Cardiac muscle cell (in vitro differentiated cells and primary cell): ENCODE measurements at places on chromosomes 13 and 19.

DNA sequence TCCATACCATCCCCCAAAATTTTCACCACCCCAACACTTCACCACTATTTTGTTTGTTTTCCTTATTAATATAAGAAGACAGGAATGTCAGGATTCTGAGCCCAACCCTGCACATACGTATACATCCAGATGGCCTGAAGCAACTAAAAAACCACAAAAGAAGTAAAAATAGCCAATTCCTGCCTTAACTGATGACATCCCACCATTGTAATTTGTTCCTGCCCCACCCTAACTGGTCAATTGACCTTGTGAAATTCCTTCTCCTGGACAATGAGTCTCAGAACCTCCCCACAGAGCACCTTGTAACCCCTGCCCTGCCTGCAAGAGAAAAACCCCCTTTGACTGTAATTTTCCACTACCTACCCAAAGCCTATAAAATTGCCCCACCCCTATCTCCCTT, 132.5 kb downstream of the ZNF675 start:
- no peak overlapping the region for H3K27ac ChIP-seq
- no peaks in the 10 kb centered on the region for H3K36me3 ChIP-seq
- no peaks in the 10 kb centered on the region for H3K27me3 ChIP-seq

- no peaks in the 10 kb centered on the region for H3K4me1 ChIP-seq
- H3K36me3 ChIP-seq = no peaks in the 10 kb centered on the region
- no peak overlapping the region for H3K27ac ChIP-seq
- H3K27me3 ChIP-seq = no peaks in the 10 kb centered on the region
- H3K4me3 ChIP-seq = no peak overlapping the region
- no peak for DNase-seq
Observed at GRCh38 chr13:101556676-101557123, 104.2 kb downstream of the ITGBL1 start.

DNA sequence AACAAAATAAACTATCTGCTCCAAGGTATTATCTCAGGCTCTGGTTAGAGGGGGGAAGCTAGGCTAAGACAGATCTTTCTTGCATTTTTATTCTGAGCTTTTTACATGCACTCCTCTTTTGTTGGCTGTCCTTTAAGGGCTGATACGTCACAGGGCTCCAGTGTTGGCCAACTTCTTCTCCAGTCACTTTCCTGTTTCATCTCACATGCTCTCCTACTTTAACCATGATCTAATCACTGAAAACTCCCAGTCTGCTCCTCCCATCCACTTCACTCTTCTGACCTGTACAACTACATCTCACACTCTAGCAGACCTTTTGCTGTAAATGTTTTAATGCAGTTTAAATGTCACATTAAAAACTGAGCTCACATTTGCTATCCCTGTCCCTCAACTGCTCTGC, 510.0 kb upstream of the KLF12 start:
- H3K27ac ChIP-seq = no peak overlapping the region
- peak; percentile 52 for DNase-seq
- peaks cover 19% of the 10 kb centered on the region for H3K4me1 ChIP-seq
- H3K36me3 ChIP-seq = no peaks in the 10 kb centered on the region

DNA sequence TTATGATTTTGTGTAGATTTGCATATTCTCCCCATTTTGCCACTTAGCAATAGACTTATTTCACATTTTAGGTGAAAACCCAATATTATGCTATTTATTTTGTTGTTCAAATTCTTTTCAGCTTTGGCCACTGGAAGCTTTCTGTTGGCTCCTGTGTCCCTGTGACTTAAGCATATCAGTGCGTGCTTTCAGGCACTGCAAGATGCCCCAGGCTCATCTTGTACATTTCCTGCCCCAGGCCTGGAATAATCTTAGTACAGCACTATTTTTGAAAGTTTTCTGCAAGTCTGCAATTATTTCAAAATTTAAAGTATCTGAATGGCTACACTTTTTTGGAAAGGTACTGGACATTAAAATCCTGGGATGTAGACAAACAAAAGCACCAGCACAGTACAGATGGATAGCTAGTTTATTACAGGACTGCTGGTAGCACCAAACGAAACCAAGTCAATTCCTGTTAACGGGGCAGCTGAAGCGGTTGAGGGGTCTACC, 3.5 kb upstream of the CCNP start:
- H3K27me3 ChIP-seq = no peaks in the 10 kb centered on the region
- peaks cover 11% of the 10 kb centered on the region for H3K4me1 ChIP-seq
- no peak overlapping the region for H3K4me3 ChIP-seq
- no peak for DNase-seq

DNA sequence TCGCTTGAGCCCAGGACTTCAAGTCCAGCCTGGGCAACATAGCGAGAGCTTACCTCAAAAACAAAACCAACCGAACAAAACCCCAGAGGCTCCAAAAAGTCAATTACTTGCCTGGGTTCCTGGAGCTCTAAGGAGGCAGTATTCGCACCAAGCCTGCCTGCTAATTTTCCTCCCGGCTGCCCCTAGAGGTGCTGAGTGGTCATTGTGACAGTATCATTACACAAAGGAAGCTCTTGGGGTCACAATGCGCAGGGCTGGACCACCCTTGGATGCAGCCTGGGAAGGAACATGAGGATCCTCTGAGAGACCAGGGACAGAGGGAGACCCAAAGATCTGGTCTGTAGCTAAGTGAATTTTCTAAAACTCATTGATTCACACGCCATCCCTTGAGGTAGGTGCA, 8.5 kb upstream of the PEX11G start:
- H3K27ac ChIP-seq = no peak overlapping the region
- no peaks in the 10 kb centered on the region for H3K4me1 ChIP-seq
- H3K36me3 ChIP-seq = no peaks in the 10 kb centered on the region
- DNase-seq = no peak
- peaks cover 41% of the 10 kb centered on the region for H3K27me3 ChIP-seq

DNA sequence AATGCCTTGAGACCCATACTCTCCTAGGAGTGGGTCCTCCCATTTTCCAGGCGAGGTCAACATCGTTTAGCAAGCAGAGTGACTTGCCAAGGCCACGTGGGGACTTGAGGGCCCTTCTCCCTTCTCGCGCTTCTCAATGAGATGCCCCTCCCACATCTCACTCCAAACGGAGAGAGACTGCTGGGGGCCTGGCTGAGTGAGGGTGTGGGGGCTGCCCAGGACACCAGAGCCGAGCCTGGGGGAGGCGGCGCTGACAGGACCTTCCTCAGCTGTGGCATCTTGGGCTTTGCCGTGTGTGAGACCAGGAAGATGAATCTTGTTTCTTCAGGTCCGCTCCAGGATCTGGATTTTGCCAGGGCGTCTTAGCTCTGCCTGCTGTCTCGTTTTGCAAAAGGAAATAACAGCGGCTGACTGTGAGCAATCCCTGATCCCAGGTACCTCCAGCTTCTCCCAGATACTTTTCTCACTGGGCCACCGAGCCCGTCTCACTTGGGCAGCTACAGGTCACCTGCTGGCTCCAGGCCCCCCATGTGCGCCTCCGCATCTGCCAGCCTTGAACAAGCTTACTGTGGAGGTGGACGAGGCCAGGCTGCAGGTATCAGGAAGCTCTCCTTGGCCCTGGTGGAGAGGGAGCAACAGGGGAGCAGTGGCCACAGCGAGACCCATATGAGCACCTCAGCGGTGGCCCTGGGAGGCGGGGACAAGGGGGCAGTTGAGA, 6.0 kb downstream of the COX6B2 start:
- peaks cover 12% of the 10 kb centered on the region for H3K4me1 ChIP-seq
- H3K4me3 ChIP-seq = no peak overlapping the region
- peaks cover 12% of the 10 kb centered on the region for H3K36me3 ChIP-seq
- peak; percentile 31 for DNase-seq
- H3K27me3 ChIP-seq = peaks cover 22% of the 10 kb centered on the region

DNA sequence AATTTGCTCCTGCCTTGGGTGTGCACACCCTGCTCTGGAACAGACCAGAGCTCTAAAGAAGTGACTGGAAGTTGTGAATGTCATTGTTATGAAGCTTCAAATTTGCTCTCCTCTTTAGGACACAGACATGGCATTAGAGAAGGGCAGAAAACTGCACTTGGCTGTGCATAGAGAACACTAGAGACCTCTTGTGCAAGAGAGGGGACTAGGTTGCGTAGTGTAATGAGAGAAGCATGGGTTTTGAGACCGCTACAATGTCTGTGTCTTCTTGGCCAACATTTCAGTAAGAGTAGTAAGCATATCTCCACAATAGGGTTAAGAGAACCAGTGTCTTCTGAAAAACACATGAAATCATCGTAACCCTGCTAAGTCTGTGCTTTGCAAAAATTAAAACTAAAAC, 423.3 kb downstream of the SPRY2 start:
- no peak overlapping the region for H3K27ac ChIP-seq
- H3K4me3 ChIP-seq = no peak overlapping the region

DNA sequence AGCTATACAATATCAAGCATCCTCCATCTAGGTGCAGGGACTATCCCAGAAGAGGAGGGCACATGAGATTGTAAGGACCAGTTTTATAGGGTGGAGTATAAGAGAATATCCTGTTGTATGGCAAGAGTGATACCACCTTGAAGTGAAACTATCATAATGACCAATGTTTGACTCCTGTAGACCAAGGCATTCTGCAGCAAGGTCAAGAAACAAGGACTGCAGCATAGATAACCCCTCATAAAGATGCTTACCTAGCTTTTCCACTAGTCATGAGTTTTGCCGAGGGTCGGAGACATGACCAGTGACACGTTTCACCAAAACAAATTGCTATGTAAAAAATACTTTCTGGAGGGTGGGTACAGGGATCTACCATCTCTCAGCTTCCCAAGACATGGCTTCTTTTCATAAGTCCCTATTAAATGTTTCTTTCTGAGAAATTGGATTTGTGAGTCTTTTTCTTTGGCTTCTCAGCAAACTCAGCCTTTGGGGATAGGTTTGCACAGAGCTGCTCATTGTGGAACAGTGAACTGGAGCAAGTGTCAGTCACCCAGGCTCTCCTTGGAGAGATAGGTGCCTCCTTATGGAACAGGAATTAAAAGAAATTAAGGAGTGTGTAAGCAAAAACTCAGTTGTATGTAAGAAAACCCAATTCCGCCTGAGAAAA, 28.2 kb upstream of the CYSLTR2 start:
- no peak overlapping the region for H3K4me3 ChIP-seq
- no peak for DNase-seq
- H3K36me3 ChIP-seq = no peaks in the 10 kb centered on the region
- H3K4me1 ChIP-seq = peaks cover 10% of the 10 kb centered on the region
- H3K27me3 ChIP-seq = no peaks in the 10 kb centered on the region

GRCh38 chr13:29619995-29620394, 24.5 kb upstream of the SLC7A1 start:
- no peaks in the 10 kb centered on the region for H3K36me3 ChIP-seq
- H3K4me3 ChIP-seq = no peak overlapping the region
- no peak overlapping the region for H3K27ac ChIP-seq
- no peaks in the 10 kb centered on the region for H3K27me3 ChIP-seq
- DNase-seq = no peak
- H3K4me1 ChIP-seq = no peaks in the 10 kb centered on the region

- no peak for DNase-seq
- H3K4me1 ChIP-seq = peaks cover 12% of the 10 kb centered on the region
- no peaks in the 10 kb centered on the region for H3K27me3 ChIP-seq
- H3K36me3 ChIP-seq = no peaks in the 10 kb centered on the region
- H3K27ac ChIP-seq = peak overlapping the region; percentile 59
- no peak overlapping the region for H3K4me3 ChIP-seq
Observed at GRCh38 chr13:110221406-110222117, 85.4 kb downstream of the COL4A1 start.

DNA sequence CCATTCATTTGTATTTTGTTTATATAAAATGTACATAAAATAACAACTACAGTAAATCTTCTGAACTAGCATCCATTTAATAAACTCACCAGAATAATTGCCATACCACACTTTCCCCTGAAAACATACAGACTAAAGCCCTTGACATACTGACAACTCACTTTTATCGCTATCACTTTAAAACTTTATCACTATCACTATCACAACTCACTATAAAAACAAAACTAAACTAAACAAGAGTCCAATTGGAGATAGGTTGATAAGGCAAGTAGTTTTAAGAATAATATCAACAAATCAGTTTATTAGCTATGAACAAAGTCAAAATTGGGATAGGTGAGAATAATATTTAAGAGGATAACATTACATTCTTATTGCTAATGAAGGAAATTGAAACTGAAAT, 108.9 kb downstream of the SLITRK6 start:
- no peak overlapping the region for H3K27ac ChIP-seq
- no peaks in the 10 kb centered on the region for H3K4me1 ChIP-seq
- H3K36me3 ChIP-seq = no peaks in the 10 kb centered on the region
- no peak overlapping the region for H3K4me3 ChIP-seq

- no peak overlapping the region for H3K4me3 ChIP-seq
- H3K4me1 ChIP-seq = peaks cover 42% of the 10 kb centered on the region
- DNase-seq = no peak
- H3K27ac ChIP-seq = no peak overlapping the region
- H3K36me3 ChIP-seq = peaks cover 3% of the 10 kb centered on the region
Observed at GRCh38 chr13:98517576-98518310, 59.2 kb downstream of the STK24 start.

DNA sequence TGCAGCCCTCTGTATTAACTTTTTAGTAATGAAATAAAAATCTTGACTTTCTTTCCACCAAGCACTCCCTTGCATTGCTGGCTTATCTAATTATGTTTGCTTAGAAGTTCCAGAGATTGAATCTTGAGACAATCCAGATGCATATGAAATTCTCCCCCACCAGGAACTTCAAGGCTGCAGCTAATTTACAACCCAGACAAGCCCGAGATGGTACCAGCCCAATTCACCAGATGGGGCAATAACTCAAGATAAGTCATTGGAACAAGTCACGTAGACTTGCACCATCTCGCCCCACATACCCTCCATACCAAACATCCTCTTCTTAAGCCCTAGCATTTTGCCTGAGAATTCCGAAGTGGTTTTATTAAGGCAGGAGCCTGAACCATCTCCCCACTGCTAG, 29.0 kb downstream of the UTP14C start:
- no peak overlapping the region for H3K4me3 ChIP-seq
- H3K36me3 ChIP-seq = no peaks in the 10 kb centered on the region
- no peaks in the 10 kb centered on the region for H3K4me1 ChIP-seq
- no peaks in the 10 kb centered on the region for H3K27me3 ChIP-seq

DNA sequence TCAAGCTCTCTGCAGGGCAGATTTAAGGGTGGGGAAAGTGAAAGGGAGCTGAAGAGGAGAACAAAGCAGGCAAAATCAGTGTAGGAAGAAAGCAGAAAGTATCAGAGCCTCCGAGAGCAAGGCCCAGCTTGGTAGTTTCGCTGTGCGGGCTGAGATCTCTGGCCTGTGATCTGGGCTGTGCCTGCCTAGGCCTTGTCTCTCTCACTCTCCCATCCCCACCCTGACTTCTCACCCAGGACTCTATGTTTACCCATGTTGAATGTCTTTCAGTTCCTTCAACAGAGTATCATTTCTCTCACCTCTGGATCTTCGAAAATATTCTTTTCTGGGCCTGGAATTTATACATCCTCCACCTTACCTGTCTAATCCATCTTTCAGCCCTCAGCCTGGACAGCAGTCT, 391.3 kb downstream of the FOXO1 start:
- H3K27ac ChIP-seq = no peak overlapping the region
- no peaks in the 10 kb centered on the region for H3K27me3 ChIP-seq
- no peak overlapping the region for H3K4me3 ChIP-seq
- H3K4me1 ChIP-seq = no peaks in the 10 kb centered on the region
- no peaks in the 10 kb centered on the region for H3K36me3 ChIP-seq
- DNase-seq = no peak

DNA sequence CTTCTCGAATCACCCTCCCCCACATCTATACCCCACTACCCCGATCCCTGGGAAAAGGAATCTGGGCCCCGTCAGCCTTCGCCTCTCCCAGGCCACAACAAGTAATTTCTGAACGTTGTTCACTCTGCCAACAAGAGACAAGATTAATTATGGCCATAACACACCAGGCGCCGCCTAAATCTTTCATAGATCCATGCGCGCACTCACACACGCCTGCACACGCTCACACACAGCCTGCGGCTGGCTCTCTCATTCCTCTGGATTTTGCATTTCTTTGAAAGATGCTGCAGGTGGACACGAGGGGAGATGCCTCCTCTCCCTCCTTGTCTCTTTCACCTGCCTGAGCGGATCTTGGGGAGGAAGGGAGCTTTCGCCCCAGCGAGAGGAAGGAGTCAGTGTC, 17.1 kb downstream of the ZNRF4 start:
- DNase-seq = no peak
- H3K4me1 ChIP-seq = no peaks in the 10 kb centered on the region
- H3K27me3 ChIP-seq = no peaks in the 10 kb centered on the region
- H3K36me3 ChIP-seq = no peaks in the 10 kb centered on the region
